Chondrocyte (in vitro differentiated cells): ENCODE measurements at places on chromosomes 12 and 14. TPM values are rescaled to one million over a fixed set of nuclear protein-coding genes. Genes with fewer than 3 reads are reported as not detected.

KIF5A gene
- 2.6 to 5.1 TPM (median 3.5 TPM) in 3 replicates for total RNA-seq

TEX52 gene
- total RNA-seq = not detected in 3 replicates

RD3L gene
- total RNA-seq = not detected in 3 replicates

PAX9 gene
- total RNA-seq = 0.17 to 0.28 TPM in 2 of 3 replicates, not detected in the other

ENDOU gene
- total RNA-seq = not detected in 3 replicates

DNA sequence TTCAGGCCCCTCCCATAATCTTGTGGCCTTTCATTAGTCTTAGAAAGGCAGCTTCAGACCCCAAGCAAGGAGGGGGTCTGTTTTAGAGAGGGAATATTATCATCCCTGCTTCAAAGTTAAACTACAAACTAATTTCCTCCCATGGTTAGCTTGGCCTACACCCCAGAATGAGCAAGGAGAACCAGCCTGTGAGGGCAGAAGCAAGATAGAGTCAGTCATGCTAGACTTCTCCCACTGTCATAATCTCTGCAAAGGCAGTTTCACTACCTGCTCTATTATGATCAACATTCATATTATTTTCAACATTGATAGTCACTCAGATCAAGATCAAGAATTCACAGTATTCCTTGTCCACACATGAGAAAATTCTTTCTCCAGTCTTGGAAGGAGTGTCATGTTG is 105.1 kb downstream of the GXYLT1 start:
- no peaks in the 10 kb centered on the region for H3K27me3 ChIP-seq
- no peaks in the 10 kb centered on the region for H3K4me1 ChIP-seq
- no peak for DNase-seq
- no peak overlapping the region for H3K27ac ChIP-seq

DNA sequence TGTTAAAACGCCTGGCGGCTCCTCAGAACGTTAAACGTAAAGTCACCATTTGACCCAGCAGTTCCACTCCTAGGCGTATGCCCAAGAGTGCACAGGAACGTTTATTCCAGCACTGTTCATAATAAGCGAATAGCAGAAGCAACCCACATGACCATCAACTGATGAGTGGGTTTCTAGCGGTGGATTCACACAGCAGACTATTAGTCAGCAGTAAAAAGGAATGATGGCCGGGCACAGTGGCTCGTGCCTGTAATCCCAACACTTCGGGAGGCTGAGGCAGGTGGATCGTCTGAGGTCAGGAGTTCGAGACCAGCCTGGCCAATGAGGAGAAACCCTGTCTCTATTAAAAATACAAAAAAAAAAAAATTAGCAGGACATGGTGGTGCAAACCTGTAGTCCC is 22.4 kb upstream of the FBRSL1 start:
- no peak overlapping the region for H3K4me3 ChIP-seq
- H3K36me3 ChIP-seq = no peaks in the 10 kb centered on the region
- DNase-seq = peak; percentile 19
- H3K27me3 ChIP-seq = peaks cover 18% of the 10 kb centered on the region
- H3K27ac ChIP-seq = no peak overlapping the region

DNA sequence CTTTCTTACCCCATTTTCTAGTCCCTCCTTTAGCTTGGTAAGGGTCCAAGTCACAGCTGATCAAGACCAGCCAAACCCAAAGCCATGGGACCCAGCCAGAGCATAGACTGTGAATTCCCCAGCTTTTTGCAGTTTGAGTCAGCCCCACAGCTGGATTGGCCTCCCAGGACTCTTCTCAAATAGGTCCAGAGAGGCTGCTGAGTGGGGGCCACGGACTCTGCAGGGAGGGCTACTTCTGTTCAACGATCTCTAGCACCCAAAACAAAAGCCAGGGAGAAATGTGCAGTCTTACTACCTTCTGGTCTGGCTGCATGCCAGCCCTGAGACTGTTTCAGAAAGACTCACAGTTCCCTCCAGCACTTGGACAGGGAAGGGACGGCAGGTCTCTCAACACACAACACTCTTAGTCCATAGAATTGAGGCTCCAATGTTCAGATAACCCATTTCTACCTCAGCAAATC is 1.6 kb downstream of the VDR start:
- H3K27me3 ChIP-seq = no peaks in the 10 kb centered on the region
- peaks cover 2% of the 10 kb centered on the region for H3K36me3 ChIP-seq
- H3K27ac ChIP-seq = peak overlapping the region; percentile 93

DNA sequence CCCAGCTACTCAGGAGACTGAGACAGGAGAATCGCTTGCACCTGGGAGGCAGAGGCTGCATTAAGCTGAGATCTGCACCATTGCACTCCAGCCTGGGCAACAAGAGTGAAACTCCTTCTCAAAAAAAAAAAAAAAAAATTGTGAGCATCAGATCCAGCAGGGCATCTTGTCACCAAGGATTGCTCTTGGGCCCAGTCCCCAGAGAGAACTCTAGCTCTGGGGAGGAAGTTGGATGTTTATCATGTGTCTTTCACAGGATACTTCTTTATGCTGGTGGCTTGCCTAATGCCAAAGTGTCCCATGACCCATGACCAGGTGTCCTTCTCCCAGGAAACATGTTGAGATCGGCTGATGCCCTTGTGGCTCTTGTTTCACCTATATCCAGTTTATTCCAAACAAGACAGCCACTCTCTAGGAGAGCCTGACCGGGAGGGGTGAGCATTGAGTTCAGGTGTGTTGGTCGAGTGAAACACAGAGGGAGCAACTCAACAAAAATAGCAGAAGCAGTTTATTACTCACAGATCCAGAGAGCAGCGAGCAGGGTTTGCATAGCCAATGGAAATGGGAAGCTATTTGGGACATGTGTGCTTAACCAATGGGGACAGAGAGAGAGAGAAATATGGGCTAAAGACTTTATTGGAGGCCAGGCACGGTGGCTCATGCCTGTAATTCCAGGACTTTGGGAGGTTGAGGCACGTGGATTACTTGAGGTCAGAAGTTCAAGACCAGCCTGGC is 6.6 kb upstream of the TCHP start:
- peaks cover 16% of the 10 kb centered on the region for H3K4me1 ChIP-seq
- no peaks in the 10 kb centered on the region for H3K36me3 ChIP-seq
- DNase-seq = no peak

- no peak overlapping the region for H3K4me3 ChIP-seq
- no peaks in the 10 kb centered on the region for H3K4me1 ChIP-seq
- DNase-seq = no peak
- peaks cover 2% of the 10 kb centered on the region for H3K27me3 ChIP-seq
- no peak overlapping the region for H3K27ac ChIP-seq
These were observed 539.8 kb downstream of the NRXN3 start for GRCh38 chr14:78709795-78710557.

DNA sequence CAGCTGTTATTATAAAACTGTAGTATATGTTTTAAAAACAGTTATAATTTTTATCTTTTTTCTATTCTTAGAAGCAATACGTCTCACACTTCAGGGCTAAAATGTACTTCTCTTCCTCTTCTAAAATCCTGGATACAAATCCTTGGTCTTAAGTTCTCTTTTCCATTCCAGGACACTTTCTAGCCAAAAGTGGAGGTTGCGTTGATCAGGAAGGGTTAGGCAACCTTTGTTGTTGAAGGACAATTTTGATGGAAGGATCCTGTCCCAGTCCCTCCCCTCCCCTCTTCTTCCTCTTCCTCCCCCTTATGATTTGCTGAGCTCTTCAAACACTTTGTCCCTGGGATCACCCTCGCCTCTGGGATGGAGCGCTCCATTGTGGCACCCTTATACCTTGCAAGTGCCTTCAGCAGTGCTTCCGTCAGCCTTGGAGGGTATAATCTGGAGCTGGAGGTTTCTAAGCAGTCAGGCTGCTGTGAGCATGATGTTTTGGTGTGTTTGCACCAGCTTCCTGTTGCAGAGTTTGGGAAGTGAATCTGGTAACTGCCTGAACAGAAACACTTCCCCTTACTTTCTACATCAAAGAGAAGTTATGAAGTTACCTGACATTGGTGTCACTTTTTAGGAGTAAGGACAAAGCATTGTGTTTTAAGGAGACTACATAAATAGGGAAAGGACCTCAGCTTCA is 87.4 kb upstream of the SLC38A2 start:
- no peak for DNase-seq
- peaks cover 60% of the 10 kb centered on the region for H3K4me1 ChIP-seq
- H3K27me3 ChIP-seq = no peaks in the 10 kb centered on the region
- H3K4me3 ChIP-seq = no peak overlapping the region

GRCh38 chr14:35754671-35755070 is 54.4 kb downstream of the RALGAPA1 start:
- H3K27ac ChIP-seq = no peak overlapping the region
- DNase-seq = no peak
- H3K4me1 ChIP-seq = no peaks in the 10 kb centered on the region

- H3K27me3 ChIP-seq = no peaks in the 10 kb centered on the region
- peaks cover 19% of the 10 kb centered on the region for H3K36me3 ChIP-seq
- no peak for DNase-seq
- H3K4me1 ChIP-seq = peaks cover 36% of the 10 kb centered on the region
- H3K27ac ChIP-seq = peak overlapping the region; percentile 96
These were observed 1.4 kb downstream of the PSMB5 start for GRCh38 chr14:23033251-23033727.

DNA sequence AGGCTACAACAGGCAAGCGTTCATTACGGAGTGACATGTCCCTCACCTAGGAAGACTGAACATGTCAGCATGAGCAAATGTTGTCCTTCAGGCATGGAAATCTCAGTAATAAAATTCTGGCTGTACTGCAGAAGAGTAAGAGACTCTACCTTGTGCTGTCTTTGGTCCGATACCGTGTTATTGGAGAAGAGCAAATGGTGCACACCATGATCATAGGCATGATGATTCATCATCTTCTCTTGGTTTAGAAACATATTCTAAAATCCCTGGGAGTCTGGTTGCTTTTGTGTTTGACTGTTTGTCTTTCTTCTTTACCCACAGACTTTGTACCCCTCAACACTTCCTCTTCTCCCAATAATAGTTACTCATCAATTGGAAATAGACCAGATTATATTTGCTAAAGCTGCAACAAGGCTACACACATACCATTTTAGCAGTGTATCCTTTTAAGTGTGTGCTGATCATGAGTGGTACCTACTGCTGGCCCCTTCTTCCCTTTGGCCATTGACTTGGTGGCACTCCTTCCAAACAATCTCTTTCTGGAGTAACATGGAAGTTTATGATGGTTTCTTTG is 93.5 kb downstream of the RTN1 start:
- no peak overlapping the region for H3K4me3 ChIP-seq
- peaks cover 7% of the 10 kb centered on the region for H3K27me3 ChIP-seq
- no peaks in the 10 kb centered on the region for H3K4me1 ChIP-seq
- no peak overlapping the region for H3K27ac ChIP-seq
- no peak for DNase-seq

- no peak for DNase-seq
- H3K27ac ChIP-seq = peak overlapping the region; percentile 94
- no peaks in the 10 kb centered on the region for H3K27me3 ChIP-seq
- H3K4me1 ChIP-seq = peaks cover 61% of the 10 kb centered on the region
These were observed 16.1 kb downstream of the FGD6 start for GRCh38 chr12:95201056-95201670.

GRCh38 chr14:31194661-31195060 is 12.9 kb downstream of the HECTD1 start:
- H3K36me3 ChIP-seq = peaks cover 1% of the 10 kb centered on the region
- H3K27ac ChIP-seq = peak overlapping the region; percentile 86
- peaks cover 51% of the 10 kb centered on the region for H3K4me1 ChIP-seq
- H3K27me3 ChIP-seq = no peaks in the 10 kb centered on the region

DNA sequence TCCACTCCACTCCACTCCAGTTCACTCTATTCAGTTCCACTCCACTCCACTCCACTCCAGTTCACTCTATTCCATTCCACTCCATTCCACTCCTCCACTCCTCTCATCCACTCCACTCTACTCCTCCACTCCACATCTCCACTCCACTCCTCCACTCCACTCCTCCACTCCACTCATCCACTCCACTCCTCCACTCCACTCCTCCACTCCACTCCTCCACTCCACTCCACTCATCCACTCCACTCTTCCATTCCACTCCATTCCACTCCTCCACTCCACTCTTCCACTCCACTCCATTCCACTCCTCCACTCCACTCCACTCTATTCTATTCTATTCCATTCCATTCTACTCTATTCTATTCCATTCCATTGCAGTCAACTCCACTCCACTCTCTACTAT is 9.8 kb downstream of the SERPINA5 start:
- H3K4me1 ChIP-seq = no peaks in the 10 kb centered on the region
- no peak overlapping the region for H3K27ac ChIP-seq
- no peak overlapping the region for H3K4me3 ChIP-seq
- H3K27me3 ChIP-seq = no peaks in the 10 kb centered on the region

- H3K27me3 ChIP-seq = no peaks in the 10 kb centered on the region
- no peak for DNase-seq
- no peak overlapping the region for H3K27ac ChIP-seq
- H3K4me1 ChIP-seq = peaks cover 18% of the 10 kb centered on the region
- H3K36me3 ChIP-seq = no peaks in the 10 kb centered on the region
- no peak overlapping the region for H3K4me3 ChIP-seq
These were observed 141.0 kb upstream of the ARHGAP5 start for GRCh38 chr14:31936115-31936514.

- H3K4me1 ChIP-seq = peaks cover 29% of the 10 kb centered on the region
- H3K27ac ChIP-seq = peak overlapping the region; percentile 95
- peaks cover 2% of the 10 kb centered on the region for H3K27me3 ChIP-seq
- H3K4me3 ChIP-seq = peak overlapping the region; percentile 95
- peaks cover 2% of the 10 kb centered on the region for H3K36me3 ChIP-seq
These were observed 1.0 kb upstream of the DDX23 start for GRCh38 chr12:48852734-48853688.

GRCh38 chr14:64906022-64906421 is 8.2 kb upstream of the CHURC1 start:
- H3K4me1 ChIP-seq = peaks cover 4% of the 10 kb centered on the region
- no peak overlapping the region for H3K27ac ChIP-seq

- no peaks in the 10 kb centered on the region for H3K27me3 ChIP-seq
- H3K36me3 ChIP-seq = no peaks in the 10 kb centered on the region
- H3K27ac ChIP-seq = peak overlapping the region; percentile 99
- no peak overlapping the region for H3K4me3 ChIP-seq
- peaks cover 60% of the 10 kb centered on the region for H3K4me1 ChIP-seq
These were observed 142.5 kb downstream of the EFCAB11 start for GRCh38 chr14:89811954-89812575.

DNA sequence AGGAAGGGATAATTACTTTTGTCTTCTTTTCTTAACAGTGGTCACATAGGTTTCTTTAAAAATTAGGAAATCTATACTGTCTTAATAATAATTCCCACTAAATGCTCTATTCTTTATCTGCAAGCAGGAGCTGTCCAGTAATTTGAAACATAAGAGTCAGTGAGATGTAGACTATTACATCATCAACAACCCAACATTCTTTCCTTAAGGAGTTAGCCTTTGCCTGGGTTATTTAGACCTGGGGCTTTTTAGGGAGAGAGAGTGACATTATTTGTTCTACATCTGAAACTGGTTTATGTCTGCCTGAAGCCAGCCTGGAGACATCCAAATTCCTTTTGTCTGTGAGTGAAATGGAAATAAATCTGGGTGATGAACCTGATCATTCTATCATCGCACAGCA is 294.4 kb downstream of the TMTC2 start:
- no peak overlapping the region for H3K4me3 ChIP-seq
- no peaks in the 10 kb centered on the region for H3K27me3 ChIP-seq
- no peak for DNase-seq

DNA sequence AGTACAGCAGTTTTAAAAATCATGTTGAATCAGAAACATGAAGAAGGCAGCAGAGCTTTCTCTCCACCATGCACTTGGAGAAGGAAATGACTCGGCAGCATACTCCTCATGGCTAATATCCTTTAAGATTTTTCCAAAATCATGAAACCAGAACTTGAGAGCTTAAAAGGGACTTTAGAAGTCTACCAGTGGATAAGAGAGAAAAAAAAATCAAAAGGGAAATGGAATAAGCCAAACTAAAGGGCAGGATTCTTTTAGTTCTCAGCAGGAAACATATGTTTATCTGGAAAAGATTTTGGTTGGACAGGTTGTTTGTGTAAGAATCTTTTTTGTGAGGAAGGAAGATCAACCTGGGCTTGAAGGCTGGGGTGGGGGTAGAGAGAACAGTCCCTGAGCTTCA is 111.8 kb downstream of the PRKCH start:
- H3K4me3 ChIP-seq = no peak overlapping the region
- H3K27ac ChIP-seq = peak overlapping the region; percentile 67
- no peak for DNase-seq
- H3K27me3 ChIP-seq = no peaks in the 10 kb centered on the region
